ENCODE measurements at places on chromosomes 5 and 9.

DNA sequence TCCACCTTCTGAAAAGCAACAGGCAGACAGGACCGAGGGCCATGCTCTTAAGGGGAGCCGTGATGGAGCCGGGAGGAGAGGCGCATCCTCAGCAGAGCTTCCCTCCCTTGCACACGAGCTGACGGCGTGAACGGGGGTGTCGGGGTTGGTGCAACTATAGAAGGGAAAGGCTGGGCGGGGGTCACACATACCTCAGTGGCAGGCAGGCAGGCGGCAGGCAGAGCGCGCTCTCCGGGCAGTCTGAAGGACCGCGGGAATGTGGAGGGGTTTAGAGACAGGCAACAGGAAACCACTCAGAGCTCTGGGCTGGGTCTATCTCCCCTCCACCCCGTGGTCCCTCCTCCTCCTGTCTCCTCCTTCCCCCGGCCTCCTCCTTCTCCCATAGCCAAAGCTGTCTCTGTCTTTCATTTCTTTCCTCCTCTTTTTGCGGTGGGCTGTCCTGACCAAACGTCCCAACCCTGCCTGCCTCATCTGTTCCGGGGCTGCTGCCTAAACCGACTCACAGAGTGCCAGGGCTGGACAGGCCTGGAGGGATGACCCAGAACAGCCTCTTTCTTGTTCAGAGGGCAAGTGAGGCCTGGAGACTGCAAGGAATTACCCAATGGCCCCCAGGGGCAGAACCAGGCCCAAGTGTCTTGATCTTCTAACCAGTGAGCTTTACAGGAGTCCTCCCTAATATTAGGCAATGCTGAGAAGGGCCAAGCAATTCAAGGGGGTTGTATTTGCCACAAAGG lies at the start of gene SPARC:
Gene SPARC, minus strand, starts transcription at position 242 of the 734 bp plus-strand sequence. CDS start 10,727 bp downstream, outside the sequence.
- DNase-seq = peak; percentile 98

GRCh38 chr5:10330511-10331230 lies 22.8 kb upstream of the MARCHF6 start:
- DNase-seq = no peak

GRCh38 chr5:66410122-66410521 lies 186.1 kb upstream of the MAST4 start:
- no peak for DNase-seq

- no peak for DNase-seq
These were observed 28.7 kb upstream of the FNIP1 start for GRCh38 chr5:131825404-131826013.

GRCh38 chr5:126808521-126808988 lies 31.6 kb downstream of the LMNB1 start:
- DNase-seq = no peak

GRCh38 chr5:128965011-128965637 lies at the start of gene SLC27A6:
TSS of gene SLC27A6 (plus strand) at chr5:128965488. CDS start at chr5:128966138, 650 bp downstream.
- no peak for DNase-seq

- DNase-seq = no peak
These were observed 300.8 kb downstream of the CDH9 start for GRCh38 chr5:26737348-26738265.

GRCh38 chr5:172114875-172115422 lies 73.1 kb downstream of the STK10 start:
- DNase-seq = no peak

GRCh38 chr5:175778951-175779503 lies 92.4 kb upstream of the CPLX2 start:
- DNase-seq = no peak

DNA sequence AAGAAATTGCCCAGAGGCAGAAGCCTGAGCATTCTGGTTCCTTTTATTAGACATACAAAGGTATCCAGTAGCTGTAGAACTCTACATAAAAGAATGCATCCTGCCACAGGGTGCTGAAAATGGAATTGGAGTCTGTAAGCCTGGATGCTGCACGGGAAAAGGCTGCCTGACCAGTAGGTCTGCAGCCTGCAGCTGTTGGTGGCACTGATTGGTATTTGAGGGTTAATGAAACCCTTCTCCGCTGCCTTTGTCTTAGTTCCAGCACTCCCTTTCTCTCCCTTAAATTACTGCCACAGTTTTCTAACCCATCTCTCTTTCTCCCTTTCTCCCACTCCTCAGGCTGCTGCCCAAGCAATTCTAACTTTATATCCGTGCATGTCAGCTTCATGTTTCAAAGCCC lies 64.7 kb downstream of the BRINP1 start:
- DNase-seq = no peak

DNA sequence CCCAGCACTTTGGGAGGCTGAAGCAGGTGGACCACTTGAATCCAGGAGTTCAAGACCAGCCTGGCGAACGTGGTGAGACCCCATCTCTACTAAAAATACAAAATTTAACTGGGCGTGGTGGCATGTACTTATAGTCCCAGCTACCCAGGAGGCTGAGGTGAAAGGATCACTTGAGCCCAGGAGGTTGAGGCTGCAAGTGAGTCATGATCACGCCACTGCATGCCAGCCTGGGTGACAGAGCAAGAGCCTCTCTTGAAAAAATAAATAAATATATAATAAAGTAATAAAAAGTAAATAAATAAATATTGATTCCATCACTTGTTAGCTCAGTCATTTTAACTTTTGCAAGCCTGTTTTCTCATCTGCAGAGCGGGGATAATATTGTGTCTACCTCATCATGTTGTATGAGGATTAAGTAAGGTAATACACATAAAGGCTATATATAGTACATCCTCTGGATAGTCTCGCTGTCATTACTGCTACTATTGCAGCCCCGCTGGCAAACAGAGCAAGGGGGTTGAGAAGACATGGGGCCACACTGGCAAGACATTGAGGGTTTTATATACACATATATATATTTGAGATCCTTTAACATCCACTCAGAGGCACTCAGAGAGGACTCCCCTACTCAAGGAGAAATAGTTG lies 210.9 kb downstream of the C9orf152 start:
- no peak for DNase-seq

DNA sequence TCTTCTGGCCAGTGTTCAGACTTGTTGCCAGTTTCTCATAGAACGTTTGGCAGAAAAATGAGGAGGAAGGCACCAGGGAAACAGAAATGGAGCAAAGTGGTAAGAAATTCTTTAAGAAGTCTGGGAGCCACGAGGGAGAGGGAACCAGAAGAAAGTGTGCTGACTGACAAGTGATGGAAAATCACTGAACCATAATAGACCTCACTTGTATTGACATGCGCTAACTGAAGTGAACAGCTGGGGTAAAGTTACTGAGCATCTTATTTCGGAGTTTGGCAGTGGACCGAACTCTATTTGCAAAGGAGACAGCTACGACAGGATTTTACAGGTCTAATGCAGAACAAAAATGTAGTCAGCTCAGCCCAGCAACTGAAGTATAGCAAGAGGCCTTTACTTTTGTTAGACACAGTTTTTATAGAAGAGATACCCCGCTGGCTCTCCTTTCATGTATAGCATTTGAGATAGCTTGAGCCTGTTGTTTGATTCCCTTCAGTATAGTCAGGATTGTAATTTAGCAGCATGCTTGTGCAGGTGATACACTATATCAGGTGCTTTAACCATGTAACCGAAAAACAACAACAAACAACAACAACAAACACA lies 53.6 kb downstream of the HMHB1 start:
- no peak for DNase-seq

DNA sequence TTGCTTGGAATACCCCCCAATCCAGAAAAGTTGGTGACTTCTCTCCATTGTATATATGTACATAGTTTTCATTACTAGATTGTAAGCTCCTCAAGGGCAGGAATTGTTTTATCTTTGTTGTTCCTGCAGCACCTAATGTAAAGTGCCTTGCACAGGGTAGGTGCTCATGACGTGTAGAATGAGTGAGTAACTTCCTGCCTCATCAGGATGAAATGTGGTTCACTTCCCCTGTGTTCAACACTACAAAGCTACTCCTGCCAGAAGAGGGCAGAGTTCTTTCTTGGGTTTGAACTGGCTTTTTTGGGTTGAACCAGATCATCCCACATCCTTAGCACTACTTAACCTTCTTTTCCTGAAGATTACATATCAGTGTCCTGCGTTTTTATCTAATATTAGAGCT lies 23.9 kb downstream of the GTF3C4 start:
- DNase-seq = no peak

DNA sequence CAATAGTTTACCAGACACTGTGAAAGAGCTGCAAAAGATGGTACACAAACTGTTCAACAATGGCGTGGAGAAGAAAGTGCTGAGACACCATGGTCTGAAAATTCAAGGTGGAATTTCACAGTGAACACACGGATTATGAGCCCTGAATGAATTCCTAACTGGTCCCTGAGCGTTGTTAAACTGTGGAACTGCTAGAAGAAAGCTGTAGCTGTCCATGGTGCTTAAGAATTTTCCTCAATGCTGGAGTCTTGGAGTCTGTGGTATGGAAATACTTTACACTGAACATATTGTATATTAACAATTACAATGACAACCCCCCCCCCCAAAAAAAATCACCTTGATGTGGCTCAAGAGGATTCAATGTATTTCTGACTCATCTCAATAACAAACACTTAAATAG lies 68.5 kb downstream of the SLC24A2 start:
- DNase-seq = no peak

Data from GM04503 (cell line).